ENCODE measurements at places on chromosomes 2 and 18.

GRCh38 chr2:26039603-26040323 lies 5.9 kb downstream of the RAB10 start:
- DNase-seq = no peak

DNA sequence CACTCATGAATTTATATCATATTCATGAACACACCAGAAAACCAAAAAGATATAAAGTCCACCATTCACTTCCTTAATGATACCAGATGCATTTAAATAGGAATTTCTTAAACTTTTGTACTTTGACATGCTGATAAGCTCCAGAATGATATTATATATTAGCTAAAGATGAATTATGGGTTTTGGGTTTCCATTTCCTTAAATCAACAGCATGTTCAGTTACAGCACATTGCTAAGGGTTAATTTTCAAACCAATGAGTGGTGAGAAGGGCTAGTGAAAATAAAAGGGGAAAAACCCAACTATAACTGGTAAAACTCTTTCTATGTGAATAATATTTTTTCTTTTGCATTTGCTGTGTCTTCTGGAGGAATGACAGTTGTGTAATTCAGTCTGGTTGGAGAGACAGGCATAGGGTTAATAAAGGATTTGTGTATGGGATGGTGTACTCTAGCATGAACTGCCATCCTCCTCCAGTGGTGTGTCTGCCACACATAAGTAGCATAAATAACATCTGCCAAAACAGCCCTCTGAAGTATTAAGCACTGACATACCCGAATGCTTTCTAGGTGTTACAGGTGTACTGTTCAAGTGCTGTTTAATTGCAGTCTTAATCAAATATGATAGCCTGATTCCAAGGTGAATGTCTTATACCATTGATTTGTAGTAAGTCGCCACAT lies 19.3 kb upstream of the CPS1 start:
- no peak for DNase-seq

DNA sequence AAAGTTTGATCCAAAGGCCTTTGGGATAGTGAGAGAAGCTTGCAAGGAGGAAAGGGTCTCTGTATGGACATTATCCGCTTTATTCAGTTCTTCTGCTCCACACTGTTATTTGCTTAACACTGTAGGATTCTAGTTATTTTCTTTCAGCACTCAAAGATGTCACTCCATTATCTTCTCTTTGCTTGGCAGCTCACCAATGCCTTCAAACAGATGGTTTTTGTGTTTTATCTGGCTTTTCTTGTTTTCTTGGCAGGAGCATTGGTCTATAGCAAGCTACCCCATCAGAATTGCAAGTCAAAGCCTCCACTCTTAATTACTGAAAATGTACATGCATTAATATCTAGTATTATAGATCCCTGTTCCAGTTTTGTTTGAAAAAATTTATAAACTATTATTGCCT lies 138.8 kb downstream of the EVA1A start:
- DNase-seq = no peak

DNA sequence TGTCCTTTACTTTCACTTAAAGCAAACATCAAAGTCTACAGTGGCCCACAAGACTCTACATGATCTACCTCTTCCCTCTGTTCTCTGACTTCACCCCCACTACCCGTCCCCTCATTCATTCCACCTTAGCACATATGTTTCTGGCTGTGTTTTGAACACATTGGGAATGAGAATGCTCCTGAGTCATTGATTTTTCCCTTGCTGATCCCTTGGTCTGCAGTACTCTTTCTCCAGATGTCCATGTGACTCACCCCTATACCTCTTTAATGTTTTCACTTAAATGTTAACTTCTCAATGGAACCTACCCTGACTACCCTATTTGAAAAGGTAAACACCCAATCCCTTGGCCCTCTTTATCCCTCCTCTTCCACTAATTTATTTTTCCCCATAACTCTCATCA lies 30.7 kb upstream of the FRZB start:
- no peak for DNase-seq

GRCh38 chr2:150646746-150647145 lies 159.3 kb upstream of the RND3 start:
- no peak for DNase-seq

- DNase-seq = no peak
These were observed 120.7 kb upstream of the AGAP1 start for GRCh38 chr2:235373171-235373570.

- DNase-seq = no peak
These were observed 43.3 kb upstream of the LCLAT1 start for GRCh38 chr2:30403592-30404312.

DNA sequence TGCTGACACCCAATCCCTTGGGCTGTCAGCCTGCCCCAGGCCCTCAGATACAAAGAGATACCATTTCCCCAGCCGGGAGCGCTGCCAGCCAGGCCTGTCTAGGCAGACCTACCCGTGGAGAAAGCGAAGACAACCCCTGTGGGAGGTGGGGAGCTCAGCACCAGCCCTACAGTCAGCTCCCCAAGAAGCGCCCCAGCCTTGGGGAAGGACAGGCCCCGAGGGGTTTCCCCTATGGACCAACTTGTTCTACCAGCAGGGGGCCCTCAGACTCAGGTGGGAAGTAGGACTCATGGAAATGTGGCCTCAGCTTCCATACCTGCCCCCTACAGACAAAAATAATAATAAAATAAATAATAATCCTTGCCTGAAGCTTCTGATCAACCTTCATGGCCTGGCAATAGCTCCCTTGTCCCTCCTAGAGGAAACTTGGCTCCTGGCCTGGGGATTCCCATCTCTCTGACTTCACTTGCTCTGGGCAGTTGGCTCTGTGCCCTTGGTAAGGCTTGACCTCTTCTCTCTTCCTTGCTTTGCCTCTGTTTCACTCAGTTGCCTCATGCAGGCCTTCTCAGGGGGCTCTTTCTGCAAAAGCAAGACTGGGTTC lies 7.0 kb downstream of the SLC35F6 start:
- peak; percentile 74 for DNase-seq

GRCh38 chr2:58107803-58108710 lies 61.5 kb downstream of the VRK2 start:
- DNase-seq = peak; percentile 96

- DNase-seq = no peak
These were observed 90.0 kb upstream of the CTDP1 start for GRCh38 chr18:79589601-79590091.

DNA sequence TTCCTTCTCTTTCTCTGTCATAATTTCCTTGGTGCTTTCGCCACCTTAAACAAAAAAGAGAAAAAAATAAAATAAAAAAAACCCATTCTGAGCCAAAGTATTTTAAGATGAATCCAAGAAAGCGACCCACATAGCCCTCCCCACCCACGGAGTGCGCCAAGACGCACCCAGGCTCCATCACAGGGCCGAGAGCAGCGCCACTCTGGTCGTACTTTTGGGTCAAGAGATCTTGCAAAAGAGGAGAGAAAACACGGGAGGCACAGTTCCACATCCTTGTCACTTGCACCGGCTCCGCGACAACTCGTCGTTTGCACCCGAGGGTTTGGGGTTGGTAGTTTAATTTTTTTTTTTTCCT lies 1.8 kb upstream of the SP9 start:
- no peak for DNase-seq

GRCh38 chr2:68969736-68970490 lies 4.5 kb upstream of the GKN1 start:
- no peak for DNase-seq

- no peak for DNase-seq
These were observed 226.1 kb upstream of the APCDD1 start for GRCh38 chr18:10228326-10228725.

DNA sequence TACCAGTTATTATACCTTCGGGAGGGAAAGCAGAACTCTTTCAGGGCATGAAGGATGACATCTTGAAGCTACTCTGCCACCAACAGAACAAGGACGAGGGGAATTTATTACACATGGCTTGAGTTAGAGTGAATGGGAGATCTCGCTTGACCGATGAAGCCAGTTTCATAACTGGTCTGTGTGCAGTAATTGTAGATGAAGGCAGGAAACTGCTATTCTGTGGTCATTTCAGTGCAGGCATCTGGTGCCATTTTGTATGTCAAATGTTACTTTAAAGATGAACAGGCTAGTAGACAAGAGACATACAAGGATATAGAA lies 20.5 kb downstream of the GREB1 start:
- DNase-seq = no peak

DNA sequence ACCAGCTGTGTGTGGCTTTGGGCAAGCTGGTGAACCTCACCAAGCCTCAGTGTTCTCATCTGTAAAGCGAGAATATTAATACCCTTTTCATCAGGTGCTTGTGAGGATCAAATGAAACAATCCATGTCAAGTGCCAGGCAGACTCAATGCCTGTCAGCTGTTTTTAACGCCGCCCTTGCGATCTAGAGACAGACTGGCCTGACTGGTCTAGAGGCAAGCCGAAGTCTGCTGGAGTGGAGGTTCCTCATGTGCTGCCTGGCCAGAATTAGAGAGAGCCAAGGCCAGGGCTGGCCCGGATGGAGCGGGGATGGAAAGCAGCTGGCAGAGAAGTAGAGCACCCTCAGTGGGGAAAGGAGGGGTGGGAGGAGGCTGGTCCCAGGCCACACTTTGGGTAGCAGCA lies 74.5 kb upstream of the B3GNT7 start:
- peak; percentile 35 for DNase-seq

GRCh38 chr2:210003359-210003758 lies 921 bp downstream of the RPE start:
- peak; percentile 73 for DNase-seq

- DNase-seq = peak; percentile 89
These were observed 94.2 kb upstream of the SP3 start for GRCh38 chr2:174059178-174059883.

GRCh38 chr2:198309673-198310280 lies 505.4 kb downstream of the PLCL1 start:
- DNase-seq = peak; percentile 71

- no peak for DNase-seq
These were observed 72.5 kb upstream of the RNF152 start for GRCh38 chr18:61965311-61965710.

DNA sequence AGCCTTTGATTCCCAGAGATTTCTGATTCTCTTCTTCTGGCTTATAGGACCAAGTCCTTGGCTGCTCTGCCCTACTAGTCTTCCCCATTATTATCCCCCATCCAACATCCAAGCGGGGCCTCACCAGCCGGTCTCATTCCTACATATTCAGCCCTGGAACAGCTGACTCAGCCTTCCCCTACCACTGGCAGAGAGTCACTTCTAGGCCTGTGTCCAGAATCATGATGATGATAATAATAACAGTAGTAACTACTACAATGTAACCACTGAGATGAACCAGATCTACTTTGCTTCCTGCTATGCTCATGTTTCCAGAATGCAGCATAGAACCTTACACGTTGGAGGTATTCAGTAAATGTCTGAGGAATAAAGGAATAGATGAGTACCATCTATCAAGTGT lies 295.2 kb downstream of the SRBD1 start:
- DNase-seq = no peak

GRCh38 chr18:6328621-6329010 lies 86.1 kb downstream of the L3MBTL4 start:
- no peak for DNase-seq

- DNase-seq = peak; percentile 37
These were observed 217.9 kb downstream of the NAPG start for GRCh38 chr18:10743766-10744165.

GRCh38 chr2:138078153-138078552 lies 113.9 kb downstream of the HNMT start:
- no peak for DNase-seq

DNA sequence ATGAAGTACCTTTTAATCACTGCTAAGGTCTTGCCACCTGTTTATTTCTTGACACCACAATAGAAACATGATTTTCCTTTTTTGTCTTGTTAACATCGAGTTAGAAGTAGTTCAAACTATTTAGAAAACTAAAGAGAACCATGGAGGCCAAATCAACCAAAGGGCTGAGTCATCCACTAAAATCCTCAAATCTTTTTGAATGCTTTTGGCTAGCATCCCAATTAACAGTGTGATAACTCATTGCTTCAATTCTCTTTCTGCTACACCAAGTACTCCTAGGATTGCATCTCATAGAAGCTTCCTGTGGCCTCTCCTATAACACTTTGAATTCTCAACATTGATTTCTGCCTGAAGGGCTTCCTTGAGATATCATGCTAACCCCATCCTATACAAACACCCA lies 159.9 kb upstream of the MMADHC start:
- no peak for DNase-seq

DNA sequence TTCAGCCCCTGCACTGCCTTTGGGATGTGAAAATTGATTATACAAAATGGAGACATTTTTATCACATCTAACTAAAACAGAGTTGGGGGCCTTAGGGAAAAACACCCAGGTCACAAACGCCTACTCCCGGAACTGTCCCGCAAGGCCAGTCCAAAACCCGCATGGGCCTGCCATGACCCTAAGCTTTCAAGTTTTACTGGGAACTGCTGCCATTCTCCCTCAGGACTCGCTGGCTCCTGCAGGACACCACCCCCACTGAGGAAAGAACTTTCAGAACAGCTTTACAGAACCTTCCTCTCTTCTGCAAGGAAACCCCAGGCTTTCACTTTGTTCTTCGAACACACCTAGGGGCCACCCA lies 320.4 kb upstream of the HS6ST1 start:
- no peak for DNase-seq

DNA sequence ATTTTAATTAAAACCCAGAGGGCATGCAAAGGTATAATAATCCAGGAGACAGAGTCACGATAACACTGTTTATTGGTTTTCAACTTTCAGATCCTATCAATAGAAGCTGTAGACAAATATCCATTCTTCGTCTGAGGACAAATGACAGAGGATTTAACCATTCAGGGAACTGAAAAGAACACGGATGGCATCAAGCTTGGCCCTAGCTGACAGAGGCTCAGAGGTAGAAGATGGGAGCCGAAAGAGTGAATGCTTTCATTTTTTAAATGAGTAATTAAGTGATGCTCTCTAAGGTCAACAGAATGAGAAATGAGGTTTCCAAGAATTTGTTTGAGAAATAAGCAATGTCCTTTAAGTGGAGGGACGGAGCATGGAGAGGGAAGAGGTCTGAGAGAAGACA lies 62.1 kb downstream of the BCL2 start:
- DNase-seq = no peak

GRCh38 chr2:10398496-10398895 lies 49.6 kb downstream of the ODC1 start:
- peak; percentile 87 for DNase-seq

GRCh38 chr2:70454936-70455544 lies 98.6 kb downstream of the TGFA start:
- DNase-seq = no peak

DNA sequence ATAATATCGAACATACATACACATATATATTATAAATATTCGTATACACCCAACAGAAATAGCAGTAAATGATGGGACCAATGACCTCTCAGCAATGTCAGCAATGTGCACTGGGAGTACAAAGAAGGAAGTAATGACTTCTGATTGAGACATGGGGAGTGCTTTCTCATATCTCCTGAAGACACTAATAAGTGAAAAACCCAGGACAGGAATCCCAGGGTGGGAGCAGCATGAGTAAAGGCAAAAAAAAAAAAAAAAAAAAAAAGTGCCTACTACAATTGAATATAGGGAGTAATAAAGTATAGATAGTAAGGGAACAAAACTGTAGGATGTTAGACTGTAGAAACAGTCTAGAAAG lies 491.3 kb downstream of the IRS1 start:
- DNase-seq = no peak

GRCh38 chr2:239734436-239735005 lies 290.6 kb downstream of the NDUFA10 start:
- no peak for DNase-seq

- no peak for DNase-seq
These were observed 192.1 kb downstream of the OTX1 start for GRCh38 chr2:63242747-63243146.

All from suppressor macrophage treated with lipopolysaccharide for 4 hours (primary cell).